ENCODE measurements at places on chromosomes 11 and 22. TPM values are rescaled to one million over a fixed set of nuclear protein-coding genes. Genes with fewer than 3 reads are reported as not detected.

Gene GDPD4
- not detected for polyA plus RNA-seq

- DNase-seq, result no peak
Measured at GRCh38 chr11:19199771-19200170, 2.0 kb downstream of the CSRP3 start.

- DNase-seq, result no peak
Measured at GRCh38 chr11:19321351-19321750, 80.6 kb upstream of the E2F8 start.

- no peak for DNase-seq
Measured at GRCh38 chr11:92411431-92411830, 186.8 kb downstream of the FAT3 start.

- DNase-seq, result no peak
Measured at GRCh38 chr22:41834005-41834944, 1.4 kb downstream of the SREBF2 start.

- DNase-seq, result no peak
Measured at GRCh38 chr11:116467823-116468222, 305.0 kb downstream of the BUD13 start.

All from heart right ventricle (tissue), 16 donors.